ENCODE measurements at places on chromosomes 6 and 20. TPM values are rescaled to one million over a fixed set of nuclear protein-coding genes. Genes with fewer than 3 reads are reported as not detected.

DNA sequence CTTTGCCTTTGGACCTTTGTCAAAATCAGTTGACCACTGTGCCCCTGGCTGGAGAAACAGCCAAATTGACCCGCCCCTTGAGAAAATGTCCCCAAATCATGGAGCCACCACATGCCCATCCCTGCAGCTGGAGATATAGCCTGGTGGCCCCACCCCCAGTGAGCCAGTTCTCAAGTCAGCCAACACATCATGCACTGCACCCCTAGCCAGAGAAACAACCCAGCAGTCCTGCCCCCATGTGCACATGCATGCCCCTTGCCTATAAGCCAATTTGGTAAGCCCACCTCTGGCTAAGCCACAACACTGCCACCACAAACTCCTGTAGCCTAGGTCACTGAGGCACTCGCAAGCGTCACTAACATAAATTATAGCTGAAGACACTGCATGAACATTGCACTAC lies 174.2 kb upstream of the ECI2 start:
- H3K4me3 ChIP-seq = no peak overlapping the region
- H3K27ac ChIP-seq = no peak overlapping the region

- no peak for DNase-seq
- H3K36me3 ChIP-seq = peaks cover 21% of the 10 kb centered on the region
- H3K27me3 ChIP-seq = no peaks in the 10 kb centered on the region
- no peak overlapping the region for H3K27ac ChIP-seq
- no peaks in the 10 kb centered on the region for H3K4me1 ChIP-seq
Measured at GRCh38 chr6:145809211-145809610, 5.4 kb downstream of the FBXO30 start.

DNA sequence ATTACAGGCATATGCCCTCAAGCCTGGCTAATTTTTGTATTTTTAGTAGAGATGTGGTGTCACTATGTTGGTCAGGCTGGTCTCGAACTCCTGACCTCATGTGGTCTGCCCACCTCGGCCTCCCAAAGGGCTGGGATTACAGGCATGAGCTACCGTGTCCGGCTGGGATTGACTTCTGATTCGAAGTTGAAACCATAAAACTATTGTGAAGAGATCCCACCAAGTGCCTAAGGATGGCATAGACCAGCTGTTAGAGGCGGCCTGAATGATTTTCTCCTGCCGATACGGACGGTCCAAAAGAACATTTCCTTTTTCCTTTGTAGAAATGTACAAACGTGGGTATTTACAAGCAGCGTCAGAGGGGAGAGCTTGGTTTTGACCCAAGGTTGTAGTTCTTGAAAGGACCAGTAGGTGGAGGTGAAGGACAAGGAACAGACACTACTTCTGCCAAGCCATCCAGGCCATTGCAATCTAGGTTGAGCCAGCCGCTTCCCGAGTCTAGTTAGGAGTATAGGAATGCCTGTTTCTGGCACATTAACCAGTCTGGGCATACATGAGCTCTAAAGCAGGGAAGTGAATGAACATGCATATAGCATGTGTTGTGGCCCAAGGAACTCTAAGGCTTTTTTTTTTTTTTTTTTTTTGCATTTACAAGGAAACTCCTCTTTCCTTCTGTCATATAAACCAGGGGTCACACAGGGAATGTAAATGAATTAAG lies 29.0 kb downstream of the MOCS3 start:
- no peaks in the 10 kb centered on the region for H3K36me3 ChIP-seq
- DNase-seq = peak; percentile 81
- no peak overlapping the region for H3K4me3 ChIP-seq
- H3K27ac ChIP-seq = no peak overlapping the region
- H3K27me3 ChIP-seq = no peaks in the 10 kb centered on the region
- H3K4me1 ChIP-seq = no peaks in the 10 kb centered on the region

DNA sequence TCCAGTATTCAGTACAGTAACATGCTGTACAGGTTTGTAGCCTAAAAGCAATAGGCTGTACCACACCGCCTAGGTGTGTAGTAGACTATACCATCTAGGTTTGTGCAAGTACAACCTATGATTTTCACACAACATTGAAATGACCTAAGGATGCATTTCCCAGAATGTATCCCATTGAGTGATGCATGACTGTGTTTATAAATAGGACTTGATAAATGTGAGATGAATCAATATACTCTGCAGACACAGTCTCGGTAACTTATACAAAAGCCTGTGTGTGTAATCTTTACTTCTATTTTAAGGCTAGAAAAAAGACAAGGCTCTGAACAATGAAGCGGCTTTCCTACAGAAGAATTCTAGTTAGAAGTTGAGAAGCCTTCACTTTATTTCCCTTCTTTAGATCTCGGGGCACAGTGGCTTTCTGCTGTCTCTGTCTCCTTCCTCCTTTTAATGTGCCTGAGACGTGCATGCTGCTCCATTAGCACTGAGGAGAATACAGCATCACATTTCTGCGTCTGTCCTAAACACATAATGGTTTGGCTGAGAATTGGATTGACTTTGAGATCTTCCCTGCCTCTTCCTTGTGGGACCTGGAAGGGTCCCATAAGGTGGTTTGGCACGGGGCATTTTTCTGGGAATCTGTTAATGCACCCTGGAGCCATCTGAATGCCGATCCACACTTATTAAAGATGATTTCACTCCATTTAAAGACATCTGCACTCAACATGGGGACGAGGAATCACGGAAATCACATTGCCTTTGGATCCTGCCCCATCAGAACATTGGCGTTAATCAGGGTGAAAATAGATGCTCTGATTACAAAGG lies 112.5 kb downstream of the SCML4 start:
- H3K27ac ChIP-seq = no peak overlapping the region
- H3K4me1 ChIP-seq = no peaks in the 10 kb centered on the region
- no peaks in the 10 kb centered on the region for H3K36me3 ChIP-seq
- no peak for DNase-seq
- H3K27me3 ChIP-seq = no peaks in the 10 kb centered on the region
- H3K4me3 ChIP-seq = no peak overlapping the region

Gene DNAH8
- total RNA-seq = not detected

Gene HNF4A
- total RNA-seq = 0.04 TPM

DNA sequence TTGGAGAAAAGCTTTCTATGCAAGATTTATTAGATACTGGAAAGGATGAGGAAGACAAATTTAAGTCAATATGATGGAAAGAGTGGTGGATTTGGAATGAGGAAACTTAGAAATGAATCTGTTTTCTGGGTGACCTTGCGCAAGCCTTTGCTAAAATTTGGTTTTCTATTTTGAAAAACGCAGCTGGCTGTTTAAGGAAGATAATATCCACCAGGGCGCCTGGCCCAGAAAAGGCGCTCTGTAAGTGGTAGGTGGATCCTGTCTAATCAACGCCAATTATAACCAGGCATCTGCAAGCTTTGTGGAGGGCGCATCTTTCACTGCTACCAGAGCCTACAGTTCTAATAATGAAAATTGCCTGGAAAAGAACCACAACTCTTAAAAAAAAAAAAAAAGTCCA lies 398 bp upstream of the SPATS1 start:
- H3K36me3 ChIP-seq = no peaks in the 10 kb centered on the region
- DNase-seq = no peak
- no peak overlapping the region for H3K27ac ChIP-seq

Gene STAU1
- 106 TPM for total RNA-seq

GRCh38 chr6:169177516-169178166 lies 76.0 kb downstream of the THBS2 start:
- no peak overlapping the region for H3K4me3 ChIP-seq
- no peaks in the 10 kb centered on the region for H3K27me3 ChIP-seq
- no peak for DNase-seq
- no peaks in the 10 kb centered on the region for H3K36me3 ChIP-seq

DNA sequence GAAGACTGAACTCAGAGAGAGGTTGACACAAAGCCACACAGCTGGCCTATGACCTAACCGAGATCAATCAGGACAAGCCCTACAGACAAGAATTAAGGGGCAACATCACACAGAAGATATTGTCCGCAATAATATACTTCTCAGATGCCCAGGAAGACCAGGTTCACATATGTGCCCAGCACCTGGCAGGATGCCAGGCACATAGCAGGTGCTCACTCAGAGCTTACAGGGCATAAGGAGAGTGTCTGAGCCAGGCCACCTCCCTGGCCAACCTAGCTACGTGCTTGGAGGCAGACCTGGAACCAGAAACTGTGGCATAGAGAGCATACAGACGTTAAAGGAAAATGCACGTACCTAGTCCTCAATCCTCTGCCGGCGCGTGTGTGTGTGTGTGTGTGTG lies 87.0 kb upstream of the LRFN2 start:
- H3K27ac ChIP-seq = no peak overlapping the region
- H3K36me3 ChIP-seq = no peaks in the 10 kb centered on the region
- no peaks in the 10 kb centered on the region for H3K27me3 ChIP-seq
- H3K4me1 ChIP-seq = no peaks in the 10 kb centered on the region
- H3K4me3 ChIP-seq = no peak overlapping the region
- no peak for DNase-seq

DNA sequence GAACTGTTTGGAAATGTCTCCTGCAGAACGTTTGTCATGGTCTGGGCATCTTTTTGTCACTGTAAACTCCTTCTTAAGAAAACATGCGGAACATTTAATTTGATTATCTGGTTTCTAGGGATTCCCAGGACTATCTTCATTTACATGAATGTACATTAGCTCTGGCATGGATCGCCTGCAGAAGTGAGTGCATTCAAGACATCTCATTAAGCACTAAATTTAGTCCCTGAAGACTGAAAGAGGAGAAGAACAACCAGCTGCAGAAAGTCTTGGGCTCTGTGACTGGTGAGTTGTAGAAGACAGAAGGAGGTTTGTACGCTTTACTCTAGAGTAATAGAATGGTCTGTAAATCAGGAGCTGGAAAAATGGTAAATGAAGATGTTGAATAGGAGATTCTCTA lies 540.7 kb downstream of the BCKDHB start:
- H3K36me3 ChIP-seq = peaks cover 11% of the 10 kb centered on the region
- no peak overlapping the region for H3K4me3 ChIP-seq
- no peaks in the 10 kb centered on the region for H3K4me1 ChIP-seq
- no peak for DNase-seq
- H3K27ac ChIP-seq = no peak overlapping the region
- H3K27me3 ChIP-seq = no peaks in the 10 kb centered on the region

DNA sequence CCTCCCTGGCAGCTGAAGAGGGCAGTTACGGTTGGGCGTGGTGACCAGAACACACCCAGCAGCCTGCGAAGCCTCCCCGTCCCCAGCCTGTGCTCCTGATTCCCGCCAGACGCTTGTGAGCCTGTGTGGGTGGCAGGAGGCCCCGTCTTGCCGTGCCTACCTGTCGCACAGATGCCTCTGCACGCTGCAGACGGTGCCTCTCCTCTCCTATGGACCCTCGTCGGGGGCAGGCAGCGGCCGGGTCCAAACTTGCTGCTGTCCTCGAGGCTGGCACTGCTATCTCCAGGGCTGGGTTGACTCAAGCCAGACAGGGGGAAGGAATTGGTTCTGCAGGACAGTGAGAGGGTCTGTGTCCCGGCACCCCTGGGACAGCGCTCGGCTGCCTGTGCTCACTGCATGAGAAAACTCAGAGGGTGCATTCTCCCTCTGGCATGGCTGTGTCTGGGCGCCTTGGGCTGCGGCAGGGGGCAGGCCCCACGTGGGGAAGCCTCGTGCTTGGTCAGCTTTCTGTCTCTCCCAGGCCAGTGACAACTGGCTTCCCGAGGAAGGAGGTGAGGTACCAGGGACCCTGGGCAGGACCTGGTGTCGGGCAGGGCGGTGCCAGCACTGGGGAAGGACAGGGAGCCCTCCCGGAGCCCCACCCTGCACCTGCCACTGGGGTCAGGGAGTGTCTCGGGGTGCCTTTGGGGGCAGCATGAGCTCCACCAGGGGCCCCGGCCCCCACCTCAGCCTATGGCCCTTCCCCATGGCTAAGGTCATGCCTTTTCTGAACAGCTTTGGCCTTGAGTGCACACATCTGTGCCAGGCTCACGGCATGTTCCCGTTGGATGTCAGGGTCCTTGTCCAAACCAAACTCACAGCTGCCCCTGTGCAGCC lies 127.5 kb downstream of the TAF4 start:
- no peaks in the 10 kb centered on the region for H3K27me3 ChIP-seq
- no peaks in the 10 kb centered on the region for H3K36me3 ChIP-seq
- no peak overlapping the region for H3K27ac ChIP-seq
- H3K4me3 ChIP-seq = no peak overlapping the region

Gene PLN
- not detected for total RNA-seq

DNA sequence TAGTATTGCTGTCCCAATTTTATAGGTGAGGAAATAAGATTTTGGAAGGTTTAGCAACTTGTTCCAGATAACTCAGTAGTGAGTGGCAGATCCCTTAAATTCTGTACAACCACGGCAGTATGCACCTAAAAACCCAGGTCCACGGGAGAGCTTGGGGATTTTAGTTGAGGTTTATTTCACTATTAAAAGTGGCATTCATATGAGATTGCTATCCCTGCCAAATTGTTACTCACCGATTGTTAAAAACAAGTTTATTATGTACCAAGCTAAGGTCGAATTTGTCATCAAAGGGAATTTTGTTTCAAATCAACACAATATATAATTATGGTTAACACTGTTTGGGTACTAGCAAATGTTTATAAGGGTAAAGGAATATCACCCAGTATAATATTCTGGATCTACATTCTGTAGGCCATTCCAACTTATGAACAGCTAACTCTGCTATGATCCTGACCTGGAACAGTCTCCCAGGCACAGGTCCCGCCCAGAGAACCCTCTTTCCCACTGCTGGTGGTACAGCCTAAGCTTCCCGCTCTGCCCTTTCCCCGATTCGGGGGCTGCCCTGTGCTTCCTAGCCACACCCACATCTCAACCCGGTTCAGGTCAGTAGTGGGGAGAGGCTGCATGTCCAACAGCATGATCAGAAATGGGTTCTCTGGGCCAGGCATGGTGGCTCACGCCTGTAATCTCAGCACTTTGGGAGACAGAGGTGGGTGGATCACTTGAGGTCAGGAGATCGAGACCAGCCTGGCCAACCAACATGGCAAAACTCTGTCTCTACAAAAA lies 24.9 kb downstream of the GPLD1 start:
- H3K27ac ChIP-seq = no peak overlapping the region
- H3K36me3 ChIP-seq = peaks cover 4% of the 10 kb centered on the region
- H3K4me1 ChIP-seq = no peaks in the 10 kb centered on the region
- no peak for DNase-seq

Gene SRSF12
- 7.6 TPM for total RNA-seq

- DNase-seq = peak; percentile 53
- H3K4me1 ChIP-seq = no peaks in the 10 kb centered on the region
- H3K4me3 ChIP-seq = no peak overlapping the region
- H3K27me3 ChIP-seq = no peaks in the 10 kb centered on the region
- H3K36me3 ChIP-seq = no peaks in the 10 kb centered on the region
- H3K27ac ChIP-seq = no peak overlapping the region
Measured at GRCh38 chr6:165676435-165677068, 13.5 kb upstream of the PDE10A start.

Gene STMND1
- total RNA-seq = not detected

Data from H9 (cell line).